ENCODE measurements at places on chromosomes 16 and 17. TPM values are rescaled to one million over a fixed set of nuclear protein-coding genes. Genes with fewer than 3 reads are reported as not detected.

The GDPD3 gene
- not detected for total RNA-seq

The TMC8 gene
- 5.6 TPM for total RNA-seq

The HOXB3 gene
- 3.2 TPM for total RNA-seq

The CCL16 gene
- 33.2 TPM for total RNA-seq

The STX1B gene
- total RNA-seq = 4.4 TPM

GRCh38 chr16:31077024-31077423 lies 2.8 kb downstream of the ZNF646 start:
- no peaks in the 10 kb centered on the region for H3K36me3 ChIP-seq
- H3K27me3 ChIP-seq = no peaks in the 10 kb centered on the region
- DNase-seq = no peak
- no peak overlapping the region for H3K27ac ChIP-seq

GRCh38 chr17:69418535-69418934 lies 4.0 kb downstream of the MAP2K6 start:
- no peaks in the 10 kb centered on the region for H3K27me3 ChIP-seq
- no peaks in the 10 kb centered on the region for H3K36me3 ChIP-seq
- no peak overlapping the region for H3K4me3 ChIP-seq
- H3K4me1 ChIP-seq = no peaks in the 10 kb centered on the region
- DNase-seq = no peak
